ENCODE measurements at places on chromosomes 3 and 15.

GRCh38 chr3:195774917-195775316 is 36.8 kb downstream of the MUC4 start:
- no peak for DNase-seq

- no peak for DNase-seq
These were observed 302.2 kb upstream of the NR2E3 start for GRCh38 chr15:71508081-71508682.

DNA sequence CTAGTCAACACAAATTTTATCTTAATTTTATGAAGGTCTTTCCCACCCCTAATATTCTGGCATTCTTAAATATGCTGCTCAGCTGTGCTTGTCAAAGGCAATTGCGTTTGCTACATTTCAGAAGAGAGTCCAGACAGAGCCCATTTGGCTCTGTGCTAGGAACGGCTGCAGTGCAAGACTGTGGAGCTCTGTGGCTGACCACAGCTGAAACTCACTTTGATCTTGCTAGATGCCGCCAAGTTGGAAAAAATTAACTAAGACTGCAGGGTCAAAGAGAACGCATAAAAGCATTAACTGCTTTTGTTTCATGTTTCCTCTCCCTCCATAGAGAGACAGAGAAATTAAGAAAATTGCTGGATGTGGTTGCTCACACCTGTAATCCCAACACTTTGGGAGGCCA is 7.6 kb upstream of the PPP1R2 start:
- no peak for DNase-seq

DNA sequence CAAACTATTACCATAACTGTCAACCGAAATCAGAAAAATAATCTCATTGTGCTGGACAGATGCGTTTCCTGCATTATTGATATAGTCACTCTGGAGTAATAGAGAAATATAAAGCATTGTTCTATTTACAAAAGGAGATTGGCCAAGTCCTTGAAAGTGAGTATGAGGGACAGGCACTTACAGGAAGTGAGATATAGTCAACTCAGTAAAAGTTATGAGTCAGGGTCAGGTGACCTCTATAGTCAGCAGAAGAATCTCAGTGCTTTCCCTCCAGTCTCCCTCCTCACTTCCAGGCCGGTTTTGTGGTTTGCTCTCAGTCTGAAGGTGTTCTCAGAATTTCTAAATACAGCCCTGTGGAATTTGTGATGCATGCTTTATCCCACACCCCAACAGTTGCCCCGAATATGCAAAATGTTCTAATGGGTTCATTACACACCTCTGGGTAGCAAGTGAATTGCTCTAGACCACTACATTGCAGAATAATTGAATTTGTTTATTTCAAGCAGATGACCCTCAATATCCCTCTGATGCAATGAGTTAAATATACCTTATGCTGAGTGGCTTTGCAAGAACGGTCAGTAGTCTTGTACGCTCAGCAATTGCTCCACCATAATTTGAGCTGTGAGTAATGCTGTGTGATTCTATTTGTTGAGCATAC is 787.7 kb downstream of the MCTP2 start:
- DNase-seq, result no peak

DNA sequence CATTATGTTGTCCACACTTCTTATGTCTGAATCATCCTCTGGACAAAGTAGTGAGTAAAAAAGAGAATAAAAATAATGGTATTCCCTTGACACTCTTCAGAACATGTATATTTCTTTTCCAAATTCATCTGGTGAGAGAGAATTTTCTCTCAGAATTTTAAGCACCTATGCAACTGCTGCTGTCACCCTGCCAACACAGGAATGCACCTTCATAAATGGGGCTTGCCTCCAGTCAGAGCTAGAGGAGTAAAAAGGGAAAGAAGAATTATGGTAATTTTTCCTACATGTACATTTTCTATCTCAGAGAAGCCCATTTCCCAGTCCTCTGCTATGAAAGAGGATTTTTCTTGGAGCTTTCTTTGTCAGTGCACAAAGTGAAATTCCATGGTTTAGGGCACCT is 92.2 kb upstream of the ALCAM start:
- DNase-seq, result no peak

- no peak for DNase-seq
These were observed 51.9 kb upstream of the CDIN1 start for GRCh38 chr15:36527235-36528162.

GRCh38 chr3:62209101-62209500 is 164.2 kb downstream of the FEZF2 start:
- no peak for DNase-seq

DNA sequence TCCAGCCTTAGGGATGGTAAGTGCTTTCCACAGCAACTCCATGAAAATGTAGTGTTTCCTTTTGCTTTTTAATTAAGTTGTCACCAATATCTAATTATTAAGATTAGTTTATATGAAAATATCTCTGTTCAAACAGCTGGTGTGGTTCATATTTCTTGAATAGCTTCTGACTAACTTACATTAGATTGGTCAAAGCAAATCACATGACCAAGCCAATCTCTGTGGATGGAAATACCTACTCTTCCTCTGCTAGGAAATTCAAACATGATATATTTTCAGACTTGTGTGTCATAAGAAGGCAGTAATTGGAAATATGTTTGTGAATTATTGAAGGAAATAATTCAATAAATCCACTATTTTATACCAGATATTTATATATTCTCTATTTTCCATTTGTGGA is 54.6 kb upstream of the CADM2 start:
- DNase-seq, result no peak

- no peak for DNase-seq
These were observed 13.4 kb downstream of the IFT57 start for GRCh38 chr3:108208831-108209230.

DNA sequence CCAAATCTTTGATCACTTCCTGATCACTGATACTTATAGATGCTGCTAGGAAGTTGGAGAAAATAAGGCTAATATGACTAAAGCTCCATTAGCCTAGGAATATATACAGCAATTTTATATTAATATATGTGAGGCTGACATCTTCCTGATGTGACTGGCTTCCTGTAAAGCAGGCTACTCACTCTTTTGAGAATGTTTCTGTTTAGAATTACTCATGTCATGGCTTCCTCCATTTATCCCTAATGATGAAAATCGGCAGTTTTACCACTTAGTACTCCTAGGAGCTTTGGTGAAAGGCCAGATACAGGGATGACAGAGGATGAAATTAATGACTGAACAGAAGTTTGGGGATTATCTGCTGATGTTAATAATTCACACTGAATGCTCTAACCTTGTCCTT is 3.9 kb upstream of the MAP1A start:
- no peak for DNase-seq

- no peak for DNase-seq
These were observed 44.9 kb upstream of the DGKG start for GRCh38 chr3:186406669-186407635.

- DNase-seq, result peak; percentile 2
These were observed 57.9 kb upstream of the CTXND1 start for GRCh38 chr15:80309769-80310384.

DNA sequence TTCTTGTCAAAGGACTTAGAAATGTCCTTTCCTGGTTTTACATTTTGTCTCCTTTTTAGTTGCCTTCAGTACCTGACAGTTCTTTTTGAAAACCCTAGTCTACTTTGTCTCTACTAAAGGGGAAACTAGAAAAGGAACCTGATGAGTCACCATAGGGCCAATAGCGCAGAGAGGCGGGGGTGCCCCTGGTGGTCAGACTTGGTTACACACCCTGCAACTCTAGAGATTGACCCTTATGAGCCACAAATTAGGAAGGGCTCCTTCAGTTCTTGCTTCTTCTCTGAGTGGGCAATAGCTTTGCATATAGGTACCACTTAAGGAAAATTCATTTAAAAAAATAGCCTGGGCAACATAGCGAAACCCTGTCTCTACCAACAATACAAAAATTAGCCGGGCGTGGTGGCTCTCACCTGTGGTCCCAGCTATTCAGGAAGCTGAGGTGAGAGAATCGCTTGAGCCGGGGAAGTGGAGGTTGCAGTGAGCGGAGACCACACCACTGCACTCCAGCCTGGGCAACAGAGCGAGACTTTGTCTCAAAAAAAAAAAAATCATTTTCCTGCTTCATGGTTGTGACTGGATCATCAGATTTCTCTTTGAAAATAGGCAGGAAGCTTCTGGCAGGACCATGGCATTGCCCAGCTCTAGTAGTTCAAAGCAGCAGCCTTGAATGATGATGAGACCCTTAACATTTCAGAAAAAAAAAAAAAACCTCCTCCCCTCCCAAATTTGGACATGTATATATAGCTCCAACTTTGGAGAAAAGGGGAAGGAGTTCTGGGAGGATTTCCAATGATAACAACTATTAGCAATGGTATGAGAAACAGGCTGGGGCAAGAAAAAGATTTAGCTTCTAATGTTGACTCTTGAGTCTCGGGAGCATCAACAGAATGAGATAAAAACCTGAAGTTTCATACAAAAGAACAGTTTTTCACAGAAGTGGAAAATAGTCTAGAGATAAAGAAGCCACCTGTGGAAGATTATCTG is 45.2 kb upstream of the RASA2 start:
- DNase-seq, result no peak

- DNase-seq, result no peak
These were observed 264.9 kb upstream of the CCDC54 start for GRCh38 chr3:107112356-107112755.

GRCh38 chr3:25438791-25439555 is 10.9 kb downstream of the RARB start:
- no peak for DNase-seq

GRCh38 chr3:133491481-133492059 is 81.9 kb upstream of the CDV3 start:
- DNase-seq, result no peak

DNA sequence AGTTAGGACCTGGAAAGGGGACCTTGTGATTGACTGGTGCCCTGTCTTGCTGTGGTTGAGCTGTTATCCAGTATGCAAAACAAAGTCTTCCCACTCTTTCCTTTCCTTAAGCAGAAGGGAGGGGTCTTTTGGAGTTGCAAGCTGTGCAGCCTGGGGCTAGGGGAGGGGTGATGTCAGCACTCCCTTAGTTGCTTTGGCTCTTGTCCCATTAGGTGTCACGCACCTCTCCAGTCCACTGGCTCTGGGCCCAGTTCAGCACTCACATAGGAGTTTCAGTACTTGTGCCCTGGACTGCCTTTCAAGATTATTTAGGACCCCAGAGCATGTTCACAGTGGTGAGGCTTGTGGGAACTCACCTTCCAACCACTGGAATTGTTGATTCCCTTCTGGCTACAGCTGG is 238.5 kb downstream of the DOCK3 start:
- DNase-seq, result no peak

DNA sequence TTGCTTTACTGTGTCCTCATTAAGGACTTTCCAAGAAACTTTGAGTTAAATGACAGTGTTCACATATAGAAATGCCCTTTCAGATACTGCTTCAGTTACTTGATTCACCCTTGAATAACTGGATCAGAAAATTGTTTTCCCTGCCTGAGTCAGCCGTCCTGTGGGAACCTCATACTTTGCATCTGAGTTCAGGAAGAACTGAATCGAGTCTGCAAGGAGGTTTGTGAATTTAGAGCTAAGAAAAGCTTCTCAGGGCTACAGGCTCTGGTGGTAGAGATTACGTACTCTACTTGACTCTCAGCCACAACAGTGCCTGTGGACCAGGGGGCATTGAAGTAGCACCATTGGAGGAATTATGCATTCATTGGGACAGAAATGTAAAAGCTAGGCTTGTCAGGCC is 252.4 kb upstream of the C2CD4B start:
- no peak for DNase-seq

DNA sequence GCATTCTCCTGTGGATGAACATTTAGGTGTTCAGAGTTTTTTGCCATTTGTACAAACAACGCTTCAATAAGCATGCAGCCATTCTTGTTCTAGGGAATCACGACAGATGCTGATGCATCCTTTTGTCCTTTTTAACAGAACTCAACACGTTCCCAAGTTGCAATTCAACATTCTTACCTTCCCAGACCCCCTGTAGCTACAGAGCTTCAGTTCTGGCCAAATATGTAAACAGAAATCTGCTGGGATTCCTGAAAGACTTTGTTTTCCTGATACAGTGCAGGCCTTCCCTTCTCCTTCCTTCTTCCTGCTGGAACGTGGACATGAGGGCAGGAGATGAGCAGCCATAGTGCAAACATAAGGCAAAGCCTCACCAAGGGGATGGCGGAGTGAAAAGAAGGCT is 59.1 kb upstream of the SPATA12 start:
- no peak for DNase-seq

- no peak for DNase-seq
These were observed 286.0 kb upstream of the TGFBR2 start for GRCh38 chr3:30320392-30320791.

DNA sequence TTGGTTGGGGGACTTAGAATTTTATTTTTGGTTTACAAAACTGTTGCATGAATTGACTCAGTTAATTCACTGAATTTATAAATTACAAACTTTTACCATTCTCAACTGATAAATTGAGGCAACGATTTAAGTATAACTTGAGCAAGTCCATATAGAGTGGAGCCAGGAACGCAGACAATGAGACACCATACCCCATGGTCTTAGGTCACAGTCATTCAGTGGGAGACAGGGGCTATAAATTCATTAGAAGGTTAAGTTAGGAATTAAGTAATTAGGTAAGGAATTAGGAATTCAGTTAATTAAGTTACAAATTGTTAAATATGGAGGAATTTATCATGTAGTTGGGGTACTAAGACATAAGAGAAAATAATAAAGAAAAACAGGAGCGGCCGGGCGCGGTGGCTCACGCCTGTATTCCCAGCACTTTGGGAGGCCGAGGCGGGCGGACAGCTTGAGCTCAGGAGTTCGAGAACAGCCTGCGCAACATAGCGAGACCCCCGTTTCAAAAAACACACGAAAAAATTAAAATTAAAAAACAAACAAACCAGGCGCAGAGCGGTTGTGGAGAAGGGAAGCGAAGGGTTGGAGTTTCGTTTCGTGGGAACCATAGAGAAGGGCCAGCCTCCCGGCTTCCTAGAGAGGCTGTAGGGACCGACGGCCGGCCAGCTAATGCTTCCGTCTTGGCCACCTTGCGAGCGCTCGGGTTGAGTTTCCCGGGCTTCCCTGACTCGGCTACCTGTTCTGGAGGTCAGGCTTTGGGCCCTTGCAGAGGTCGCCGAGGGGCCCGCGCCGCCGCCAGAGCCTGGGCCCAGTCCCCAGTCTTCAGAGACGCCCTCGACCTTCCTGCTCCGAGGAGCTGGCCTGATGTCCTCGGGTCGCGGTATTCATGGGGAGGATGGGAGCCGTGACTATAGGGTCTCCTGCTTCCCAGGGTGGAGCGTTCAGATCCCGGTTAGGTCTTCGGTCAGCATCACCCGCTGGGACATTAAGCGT is at the start of gene ZNF619:
Gene ZNF619, plus strand, starts transcription at position 645 of the 993 bp plus-strand sequence. CDS start 858 bp downstream, outside the sequence.
- DNase-seq, result peak; percentile 44
